ENCODE measurements at places on chromosomes 3 and 15.

- no peak for DNase-seq
Measured at GRCh38 chr3:171365489-171365888, 94.7 kb downstream of the TNIK start.

GRCh38 chr15:81941479-81941878, 104.3 kb downstream of the MEX3B start:
- no peak for DNase-seq

DNA sequence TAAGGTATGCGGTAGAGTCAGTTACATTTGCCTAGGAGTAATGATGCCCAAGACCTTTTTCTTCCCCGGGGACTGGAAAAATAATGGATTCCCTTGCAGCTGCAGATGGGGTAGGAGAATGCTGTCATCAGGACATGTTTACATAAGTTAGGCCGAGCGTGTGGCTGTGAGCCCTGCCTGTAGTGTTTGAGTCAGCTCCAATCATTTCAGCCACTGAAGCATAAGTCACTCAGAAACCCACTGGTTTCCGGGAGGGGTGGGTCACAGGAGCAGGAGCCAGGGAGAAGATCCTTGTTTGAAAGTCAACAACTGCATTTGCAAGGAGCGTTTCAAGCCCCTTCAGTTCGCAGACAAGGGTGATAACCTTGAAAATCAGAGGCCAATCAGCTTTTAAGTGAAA, 562.3 kb downstream of the MCTP2 start:
- no peak for DNase-seq

DNA sequence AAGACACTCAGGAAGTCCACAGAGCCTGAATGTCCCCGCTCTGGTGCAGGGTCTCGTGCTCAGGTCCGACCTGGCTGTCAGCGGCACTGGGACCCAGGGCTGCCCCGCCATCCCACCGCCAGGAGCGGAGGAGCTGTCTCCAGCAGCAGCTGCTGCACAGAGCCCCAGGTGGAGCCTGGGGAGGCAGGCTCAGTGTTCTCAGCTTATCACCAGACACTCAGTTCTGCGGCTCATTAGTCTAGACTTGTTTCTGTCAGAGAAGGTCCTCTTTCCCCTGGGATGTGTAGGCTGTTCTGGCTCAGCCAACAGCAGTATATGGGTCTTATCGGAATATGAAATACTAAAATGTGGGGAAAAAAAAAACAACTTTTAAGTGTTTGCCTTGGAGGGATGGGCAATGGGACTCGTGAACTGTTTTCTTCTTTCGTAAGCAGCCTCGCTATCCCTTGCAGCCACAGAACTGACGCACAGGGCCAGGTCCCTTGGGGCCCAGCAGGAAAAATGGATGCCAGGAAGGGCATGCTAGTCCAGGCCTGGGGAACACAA, 75.9 kb downstream of the KLF13 start:
- no peak for DNase-seq

GRCh38 chr3:105953831-105954230, 85.0 kb upstream of the CBLB start:
- DNase-seq, result no peak

- DNase-seq, result no peak
Measured at GRCh38 chr15:43126356-43126755, 7.0 kb upstream of the TMEM62 start.

- no peak for DNase-seq
Measured at GRCh38 chr3:61594144-61594963, 33.0 kb downstream of the PTPRG start.

- no peak for DNase-seq
Measured at GRCh38 chr3:115293321-115293720, 146.2 kb upstream of the ZBTB20 start.

- no peak for DNase-seq
Measured at GRCh38 chr15:65026756-65027155, 2.7 kb downstream of the MTFMT start.

GRCh38 chr15:74837482-74838136, 5.3 kb downstream of the ULK3 start:
- no peak for DNase-seq
